ENCODE measurements at places on chromosomes 2 and 18.

- no peak for DNase-seq
Observed at GRCh38 chr2:12063210-12063609, 316.8 kb downstream of the LPIN1 start.

- no peak for DNase-seq
Observed at GRCh38 chr2:85545780-85546240, 6.8 kb downstream of the MAT2A start.

GRCh38 chr2:26185954-26186770 is 13.3 kb downstream of the GAREM2 start:
- DNase-seq, result no peak

- no peak for DNase-seq
Observed at GRCh38 chr18:5772306-5773105, 122.8 kb downstream of the TMEM200C start.

DNA sequence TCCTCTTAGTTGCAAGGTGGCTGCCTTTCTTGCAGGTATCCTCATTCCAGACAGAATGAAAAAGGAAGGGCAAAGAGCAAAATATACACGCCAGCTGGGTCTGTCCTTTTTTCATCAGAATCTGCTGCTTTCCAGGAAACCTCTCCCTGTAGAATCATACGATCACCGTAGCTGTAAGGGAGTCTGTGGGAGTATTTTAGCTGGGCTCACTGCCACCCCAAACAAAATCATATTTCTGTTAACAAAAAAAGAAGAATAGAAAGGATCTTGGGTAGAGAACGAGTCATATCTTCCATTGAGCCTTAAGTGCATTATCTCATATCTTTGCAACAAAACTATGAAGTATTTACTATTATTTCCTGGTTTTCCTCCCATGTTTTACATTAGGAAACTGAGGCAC is 15.0 kb upstream of the TANC1 start:
- DNase-seq, result no peak

DNA sequence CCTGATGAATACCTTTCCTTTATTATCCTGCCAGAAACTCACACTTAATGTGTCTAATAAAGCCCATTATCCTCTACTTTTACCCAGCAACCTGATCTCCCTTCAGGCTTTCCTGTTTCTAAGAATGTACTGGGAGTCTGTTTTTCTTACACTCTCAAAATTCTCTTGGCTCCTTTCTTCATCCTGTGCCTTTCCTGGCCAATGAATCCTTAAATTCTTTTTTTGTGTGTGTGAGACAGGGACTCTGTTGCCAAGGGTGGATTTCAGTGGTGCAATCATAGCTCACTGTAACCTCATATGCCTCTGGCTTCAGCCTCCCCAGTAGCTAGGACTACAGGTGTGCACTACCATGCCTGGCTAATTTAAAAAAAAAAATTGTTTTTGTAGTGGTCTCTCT is 72.7 kb downstream of the MAP2 start:
- no peak for DNase-seq

DNA sequence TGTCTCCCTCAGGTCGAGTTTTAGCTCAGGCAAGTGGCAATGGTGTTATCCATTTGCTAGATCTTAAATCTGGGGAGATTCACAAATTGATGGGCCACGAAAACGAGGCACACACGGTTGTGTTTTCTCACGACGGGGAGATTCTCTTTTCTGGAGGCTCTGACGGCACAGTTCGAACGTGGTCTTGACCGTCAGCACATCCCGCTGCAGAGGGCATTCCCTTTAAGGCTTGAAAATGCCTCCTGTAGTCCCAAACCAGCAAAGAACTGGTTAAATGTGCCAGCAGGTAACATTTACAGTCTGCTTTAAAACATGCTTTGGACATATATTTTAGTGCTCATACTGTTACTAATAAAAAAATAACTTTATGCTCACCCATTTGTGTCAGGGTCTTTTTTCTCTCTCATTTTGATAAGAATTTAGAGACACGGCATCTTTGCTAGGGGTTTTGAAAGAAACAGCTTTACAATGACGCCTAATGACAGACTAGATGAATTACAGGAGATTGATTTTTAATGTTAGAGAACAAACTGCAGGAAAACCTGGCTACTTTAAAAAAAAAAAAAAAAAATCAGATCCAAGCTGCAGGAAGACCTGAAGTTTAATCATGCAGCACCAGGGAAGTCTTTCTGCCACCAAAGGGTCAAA is 602 bp upstream of the VWC2L start:
- no peak for DNase-seq

DNA sequence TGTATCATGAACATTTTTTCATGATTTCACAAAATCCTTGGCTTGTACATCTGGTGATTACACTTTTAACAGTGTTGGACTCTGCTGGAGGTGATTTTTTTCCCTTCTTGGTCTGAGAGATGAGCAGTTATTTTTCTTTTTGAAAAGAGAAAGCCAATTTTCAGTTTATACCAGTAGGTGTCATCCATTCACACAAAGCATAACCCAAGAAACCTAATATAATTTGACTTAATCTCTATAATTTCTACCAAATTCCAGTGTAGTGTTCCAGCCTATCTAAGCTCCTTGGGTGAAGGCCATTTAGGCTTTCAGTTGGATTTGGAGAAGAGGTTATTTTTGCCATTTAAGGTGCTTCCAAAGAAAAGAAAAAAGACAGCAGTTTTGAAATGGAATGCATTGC is 7.7 kb upstream of the ICOS start:
- DNase-seq, result no peak

- no peak for DNase-seq
Observed at GRCh38 chr18:44981121-44981520, 300.4 kb downstream of the SETBP1 start.

- DNase-seq, result no peak
Observed at GRCh38 chr2:74406035-74406434, 15.4 kb downstream of the C2orf81 start.

DNA sequence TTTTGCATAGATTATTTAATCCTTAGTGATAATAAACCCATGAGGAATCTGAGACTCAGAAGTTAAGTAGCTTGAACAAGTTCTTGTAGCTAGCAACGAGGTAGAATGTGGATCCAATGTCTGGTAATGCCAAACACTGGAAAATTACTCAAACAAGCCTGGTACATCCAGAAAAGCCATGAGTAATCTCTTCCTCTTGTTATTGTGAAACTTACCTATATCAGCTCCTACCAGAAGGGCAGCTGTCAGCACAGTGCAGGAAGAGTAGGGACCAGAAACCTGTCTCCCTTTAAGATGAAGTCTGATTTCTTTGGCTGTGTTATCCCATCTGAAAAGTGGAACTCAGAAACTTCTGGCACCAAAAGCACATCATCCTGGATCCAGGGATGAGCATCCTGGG is 7.7 kb upstream of the SERPINB8 start:
- no peak for DNase-seq

DNA sequence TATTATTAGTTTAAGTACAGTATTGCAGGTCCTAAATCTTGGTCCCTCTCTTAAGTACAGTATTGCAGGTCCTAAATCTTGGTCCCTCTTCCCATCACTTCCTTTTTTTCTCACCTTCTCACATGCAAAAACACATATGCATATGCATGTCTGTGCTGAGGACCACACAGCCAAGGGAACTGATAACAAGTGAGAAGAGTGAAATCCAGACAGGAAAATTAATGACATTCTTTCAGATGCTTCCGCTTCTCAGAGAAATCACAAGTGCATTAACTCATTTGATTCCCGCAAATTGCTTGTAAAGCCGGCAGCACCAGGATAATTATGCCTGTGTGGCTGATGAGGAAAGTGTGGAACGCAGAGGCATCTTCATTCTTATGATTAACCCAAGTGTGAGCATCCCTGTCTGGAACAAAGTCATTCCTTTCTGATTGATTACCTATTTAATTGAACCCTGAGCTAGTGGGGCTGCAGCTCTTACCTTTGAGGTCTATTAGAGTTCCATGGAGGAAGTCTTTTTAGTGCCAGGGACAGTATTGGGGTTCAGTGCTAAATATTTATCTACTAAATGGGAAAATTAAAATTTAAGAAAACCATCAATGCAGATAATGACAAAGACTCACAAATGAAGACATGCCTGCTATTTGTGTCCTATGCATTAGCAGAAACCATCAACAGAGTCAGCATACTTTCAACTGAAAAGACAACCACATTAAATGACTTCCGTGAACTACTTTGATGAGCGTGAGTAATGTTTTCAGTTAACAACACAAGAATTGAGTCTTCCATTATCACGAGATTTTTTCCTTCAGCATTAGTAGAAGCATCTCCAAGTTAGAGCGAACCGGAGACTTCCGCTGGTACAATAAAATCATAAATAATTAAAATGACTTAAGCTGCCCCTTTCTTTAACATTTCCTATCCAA is 220.4 kb upstream of the SLC35G4 start:
- no peak for DNase-seq

DNA sequence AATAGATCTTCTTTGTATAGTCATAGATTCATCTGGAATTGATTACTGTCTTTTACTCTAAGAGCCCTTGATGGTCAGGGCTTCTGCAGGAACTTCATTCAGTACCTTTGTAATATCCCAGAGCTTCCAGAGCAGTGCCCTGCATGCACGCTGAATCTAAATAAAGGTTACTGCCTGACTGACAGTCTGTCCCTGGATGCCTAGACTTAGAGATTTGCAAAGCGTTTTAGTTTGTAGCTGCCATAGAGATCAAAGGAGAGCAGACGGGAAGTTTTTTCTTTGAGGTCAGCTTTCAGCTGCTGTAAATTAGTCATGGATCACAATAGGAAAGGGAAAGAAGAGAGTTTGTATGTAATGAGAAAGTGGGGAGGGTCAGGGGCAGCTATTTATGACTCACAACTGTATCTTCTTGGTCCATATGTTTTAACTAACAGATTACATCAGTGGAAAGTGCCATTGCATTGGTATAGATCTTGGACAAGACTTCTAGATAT is 45.2 kb upstream of the NYAP2 start:
- DNase-seq, result no peak

GRCh38 chr2:176172895-176173566 is 15.4 kb upstream of the HOXD1 start:
- DNase-seq, result no peak

DNA sequence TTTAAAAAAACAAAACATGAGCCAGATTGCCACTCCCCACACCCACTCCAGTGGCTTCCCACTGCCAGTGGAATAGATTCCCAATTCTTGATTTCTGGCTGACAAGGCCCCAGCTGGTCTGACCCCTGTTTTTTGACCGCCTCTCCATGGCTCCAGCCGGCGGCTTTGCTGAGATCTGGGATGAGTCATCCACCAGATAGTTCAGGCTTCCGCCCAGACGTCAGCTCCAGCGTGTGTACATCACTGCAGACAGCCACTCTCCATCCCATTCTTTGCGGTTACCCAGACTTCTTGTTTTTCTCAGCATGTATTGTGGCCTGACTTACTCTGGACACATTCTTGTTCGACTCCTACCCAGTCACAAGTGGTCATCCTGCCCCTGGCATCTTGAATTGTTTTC is 227.9 kb downstream of the GBX2 start:
- DNase-seq, result no peak

DNA sequence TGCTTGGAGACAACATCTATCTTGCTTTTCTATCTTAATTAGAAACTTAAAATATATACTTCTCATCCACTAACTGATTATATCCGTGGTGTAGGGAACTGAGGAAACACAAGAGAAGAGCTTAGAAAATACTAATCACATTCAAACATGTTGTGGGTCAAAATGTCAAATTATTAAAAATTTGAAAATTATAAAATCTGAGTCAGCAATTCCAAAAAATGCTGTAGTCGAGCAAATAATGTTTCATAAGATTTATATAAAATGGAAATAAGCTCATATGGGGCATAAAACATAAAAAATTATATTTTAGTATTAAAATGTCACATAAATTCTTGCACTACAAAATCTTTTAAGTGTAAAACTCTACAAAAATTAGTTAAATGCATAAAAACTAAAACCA is 29.2 kb downstream of the SF3B1 start:
- DNase-seq, result no peak

- DNase-seq, result no peak
Observed at GRCh38 chr2:189407281-189408209, 33.7 kb upstream of the WDR75 start.

DNA sequence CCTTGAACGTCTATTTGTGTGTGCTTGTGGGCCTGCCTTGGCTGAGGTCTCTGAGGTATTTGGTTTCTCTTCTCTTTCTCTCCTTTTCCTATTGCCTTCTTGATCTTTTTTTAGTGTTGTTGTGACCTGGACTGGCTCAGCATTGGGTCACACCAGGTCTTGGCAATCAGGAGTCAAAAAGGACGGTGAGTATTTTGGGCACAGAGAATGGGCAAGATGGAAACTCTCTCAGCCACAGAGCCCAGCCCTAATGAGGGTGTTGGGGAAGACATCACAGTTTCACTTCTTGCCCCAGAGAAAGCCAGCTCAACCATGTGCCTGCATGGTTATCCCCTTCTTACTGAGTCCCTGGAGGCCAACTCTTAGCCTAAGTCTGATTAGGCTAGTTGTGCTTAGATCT is 13.7 kb upstream of the INO80C start:
- DNase-seq, result no peak

- no peak for DNase-seq
Observed at GRCh38 chr2:138180692-138181386, 216.6 kb downstream of the HNMT start.

DNA sequence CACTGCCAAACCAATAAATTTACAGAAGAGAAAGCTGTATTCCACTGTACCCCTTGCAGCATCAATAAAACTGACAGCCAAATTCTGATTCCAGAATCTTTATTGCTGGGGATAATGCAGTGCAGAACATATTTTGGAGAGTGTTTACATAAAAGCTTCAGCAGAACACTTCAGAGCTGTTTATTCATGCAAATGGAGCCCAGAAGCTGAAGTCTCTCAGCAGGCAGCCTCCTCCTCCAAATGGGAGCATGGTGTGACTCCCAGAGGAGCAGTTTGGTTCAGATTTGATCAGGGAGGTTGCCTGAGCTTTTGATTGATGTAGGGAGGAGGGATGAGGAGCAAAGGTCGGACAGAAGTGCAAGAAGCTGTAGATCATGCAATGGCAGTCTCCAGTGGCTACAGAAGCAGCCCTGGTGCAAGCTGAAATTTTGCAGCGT is 22.4 kb downstream of the LHCGR start:
- DNase-seq, result no peak

DNA sequence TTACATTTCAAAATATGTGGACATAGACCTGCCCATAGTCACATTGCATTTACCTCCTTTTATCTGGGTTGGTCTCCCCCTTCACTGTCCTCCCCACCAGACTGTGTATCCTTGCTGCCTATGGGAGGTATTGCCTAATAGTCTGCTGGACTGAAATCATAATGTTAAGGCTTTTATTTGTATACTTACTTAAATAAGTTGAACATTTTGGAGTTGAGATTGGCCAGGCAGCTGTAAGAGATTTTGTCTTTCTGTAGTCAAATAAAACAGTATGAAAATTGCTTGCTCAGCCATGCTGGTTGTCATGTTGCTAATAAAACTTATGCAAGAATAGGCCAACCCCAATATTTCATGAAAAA is 280.9 kb downstream of the PTPRM start:
- DNase-seq, result no peak

Measured in activated CD8-positive, alpha-beta memory T cell treated with anti-CD3 and anti-CD28 coated beads for 48 hours (primary cell).